Activated naive CD4-positive, alpha-beta T cell (primary cell): ENCODE measurements at places on chromosomes 16 and 17.

- DNase-seq = no peak
Measured at GRCh38 chr16:86222965-86223551, 287.3 kb upstream of the FOXF1 start.

GRCh38 chr17:63611354-63611753 is 10.7 kb downstream of the TACO1 start:
- DNase-seq = no peak

DNA sequence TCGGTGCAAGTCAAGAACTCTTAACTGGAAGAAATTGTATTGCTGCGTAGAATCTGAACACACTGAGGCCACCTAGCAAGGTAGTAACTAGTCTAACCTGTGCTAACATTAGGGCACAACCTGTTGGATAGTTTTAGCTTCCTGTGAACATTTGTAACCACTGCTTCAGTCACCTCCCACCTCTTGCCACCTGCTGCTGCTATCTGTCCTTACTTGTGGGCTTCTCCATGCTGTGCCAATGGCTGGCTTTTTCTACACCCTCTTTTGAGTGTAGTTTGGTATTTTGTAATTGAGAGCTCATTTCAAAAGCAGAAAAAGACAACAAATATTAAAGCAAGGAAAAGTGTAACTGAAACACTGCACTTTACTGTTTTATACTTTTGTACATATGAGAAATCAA is 7.7 kb upstream of the RASL10B start:
- DNase-seq = no peak

GRCh38 chr17:17091276-17091675 is 49.0 kb downstream of the MPRIP start:
- no peak for DNase-seq

DNA sequence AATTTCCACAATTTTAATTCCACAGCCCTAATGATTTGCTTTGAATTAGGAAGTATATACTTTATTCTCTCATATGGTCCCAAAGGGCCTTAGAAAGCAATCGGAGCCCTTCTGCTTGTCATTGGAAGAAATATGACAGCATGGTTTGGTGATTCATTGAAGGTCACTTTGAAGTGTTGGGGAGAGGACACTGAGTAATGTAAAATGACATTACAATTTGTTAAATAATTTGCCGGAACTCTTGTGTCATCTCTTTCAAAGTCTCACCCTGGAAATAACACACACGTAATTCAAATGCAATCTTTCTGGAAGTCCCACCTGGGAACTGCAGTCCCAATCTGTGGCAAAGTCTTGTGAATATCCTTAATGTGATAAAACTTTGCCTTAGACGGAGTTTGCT is 59.8 kb downstream of the BMERB1 start:
- DNase-seq = no peak
